ENCODE measurements at places on chromosomes 7 and 10.

DNA sequence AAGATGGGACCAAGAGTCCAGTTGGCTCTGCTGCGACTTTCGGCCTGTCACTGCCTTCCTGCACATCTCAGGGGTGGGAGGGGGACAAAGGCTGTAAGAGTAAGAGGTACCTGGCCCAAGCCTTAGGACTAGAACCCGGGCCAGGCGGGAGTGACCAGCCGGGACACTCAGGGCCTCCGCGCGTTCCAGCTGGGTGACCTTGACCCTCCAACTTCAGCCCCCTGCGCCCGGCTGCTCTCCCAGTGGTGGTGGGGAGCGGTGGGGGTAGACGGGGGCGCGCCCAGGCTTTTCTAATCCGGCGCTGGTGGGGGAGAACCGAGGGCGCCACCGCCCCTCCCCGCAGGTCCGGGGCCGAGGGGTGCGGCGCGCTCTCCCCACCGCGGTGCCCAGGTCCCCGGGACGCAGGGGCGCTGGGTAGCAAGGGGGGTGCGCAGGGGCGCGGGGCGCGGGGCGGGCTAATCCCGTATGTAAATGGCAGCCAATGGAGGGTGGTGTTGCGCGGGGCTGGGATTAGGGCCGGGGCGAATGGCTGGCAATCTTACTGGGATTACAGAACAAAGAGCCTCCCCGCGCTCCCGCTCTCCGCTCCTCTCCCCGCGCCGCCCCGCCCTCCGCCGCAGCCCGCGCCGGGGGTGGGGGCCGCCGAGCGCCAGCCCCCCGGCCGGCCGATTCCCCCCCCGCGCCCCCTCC lies at the start of gene GTF2IRD1:
Gene GTF2IRD1, plus strand, starts transcription at position 585 of the 690 bp plus-strand sequence. CDS start 54,175 bp downstream, outside the sequence.
- DNase-seq, result peak; percentile 21

- DNase-seq, result no peak
Measured at GRCh38 chr7:12025246-12025645, 185.8 kb upstream of the TMEM106B start.

DNA sequence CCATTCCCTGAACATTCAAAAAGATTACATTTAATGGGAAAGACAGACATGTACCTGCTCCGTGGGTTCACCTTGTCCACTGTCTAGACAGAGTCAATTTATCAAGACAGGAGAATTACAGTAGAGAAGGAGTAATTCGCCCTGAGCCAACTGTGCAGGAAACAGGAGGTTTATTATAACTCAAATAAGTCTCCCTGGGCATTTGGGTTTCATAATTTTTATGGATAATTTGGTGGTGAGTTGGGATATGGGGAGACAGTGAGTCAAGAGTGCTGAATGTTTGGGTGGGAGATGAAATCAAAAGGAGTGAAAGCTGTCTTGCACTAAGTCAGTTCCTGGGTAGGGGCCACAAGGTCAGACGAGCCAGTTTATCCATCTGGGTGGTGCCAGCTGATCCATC lies 165.9 kb upstream of the NAMPT start:
- no peak for DNase-seq

- DNase-seq, result peak; percentile 31
Measured at GRCh38 chr7:37342688-37343471, 105.8 kb downstream of the ELMO1 start.

- DNase-seq, result no peak
Measured at GRCh38 chr7:31688372-31688771, 1.4 kb downstream of the PPP1R17 start.

GRCh38 chr7:12839508-12840153 lies 152.2 kb downstream of the ARL4A start:
- DNase-seq, result no peak

DNA sequence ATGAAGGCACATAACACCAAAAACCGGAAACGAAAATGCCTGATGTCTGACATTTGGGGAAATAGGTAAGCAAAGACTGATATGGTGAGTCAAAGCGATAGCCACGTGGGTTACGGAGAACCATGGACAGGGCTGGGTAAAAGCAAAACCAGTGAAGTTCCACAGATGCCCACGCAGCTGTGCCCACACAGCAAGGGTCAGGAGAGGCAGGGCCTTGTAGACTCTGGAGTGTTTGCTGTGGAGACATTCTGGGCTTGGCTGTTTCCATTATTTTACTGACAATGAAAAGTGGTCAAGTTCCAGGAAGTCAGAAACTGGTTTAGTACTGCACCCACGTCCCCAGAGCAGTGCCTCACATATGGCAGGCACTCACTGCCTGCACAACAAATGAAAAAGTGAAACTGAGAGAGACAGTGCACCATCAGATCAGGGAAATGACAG lies 148.7 kb downstream of the ZMYND11 start:
- DNase-seq, result peak; percentile 31

DNA sequence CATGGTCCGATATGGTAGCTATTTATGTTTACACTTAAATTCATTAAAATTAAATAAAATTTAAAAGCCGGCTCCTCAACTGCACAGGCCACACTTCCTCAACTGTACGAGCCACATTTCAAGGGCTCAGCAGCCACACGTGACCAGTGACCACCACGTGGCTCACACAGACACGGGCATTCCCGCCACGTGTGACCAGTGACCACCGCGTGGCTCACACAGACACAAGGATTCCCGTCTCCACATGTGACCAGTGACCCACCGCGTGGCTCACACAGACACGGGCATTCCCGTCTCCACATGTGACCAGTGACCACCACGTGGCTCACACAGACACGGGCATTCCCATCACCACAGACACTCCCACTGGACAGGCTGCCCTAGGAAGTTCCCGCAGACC lies 91.3 kb downstream of the PDGFA start:
- DNase-seq, result no peak
